ENCODE measurements at places on chromosomes 6 and 20.
A peak's percentile ranks its signal among the peaks of the same experiment; 100 is the strongest.

DNA sequence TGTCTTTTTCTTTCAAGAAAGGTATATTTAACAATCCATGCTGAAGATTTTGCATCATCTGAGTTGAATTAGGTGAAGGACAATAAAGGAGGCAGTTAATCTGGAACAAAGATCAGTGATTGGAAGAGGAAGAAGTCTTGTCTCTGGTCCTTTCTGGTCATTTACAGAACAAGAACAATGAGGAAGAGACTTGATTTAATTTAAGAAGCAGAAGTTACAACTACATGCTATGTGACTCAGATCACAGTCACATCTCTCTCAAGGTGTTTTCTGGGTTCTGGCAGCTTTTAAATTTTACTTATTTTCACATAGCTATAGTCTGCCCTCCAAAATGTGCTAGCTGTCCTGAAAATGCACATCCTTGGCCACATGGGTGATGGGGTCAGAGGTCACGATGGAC, 53.5 kb upstream of the DEK start:
- DNase-seq, result no peak

GRCh38 chr6:119476554-119476953, 127.0 kb upstream of the MAN1A1 start:
- DNase-seq, result no peak

DNA sequence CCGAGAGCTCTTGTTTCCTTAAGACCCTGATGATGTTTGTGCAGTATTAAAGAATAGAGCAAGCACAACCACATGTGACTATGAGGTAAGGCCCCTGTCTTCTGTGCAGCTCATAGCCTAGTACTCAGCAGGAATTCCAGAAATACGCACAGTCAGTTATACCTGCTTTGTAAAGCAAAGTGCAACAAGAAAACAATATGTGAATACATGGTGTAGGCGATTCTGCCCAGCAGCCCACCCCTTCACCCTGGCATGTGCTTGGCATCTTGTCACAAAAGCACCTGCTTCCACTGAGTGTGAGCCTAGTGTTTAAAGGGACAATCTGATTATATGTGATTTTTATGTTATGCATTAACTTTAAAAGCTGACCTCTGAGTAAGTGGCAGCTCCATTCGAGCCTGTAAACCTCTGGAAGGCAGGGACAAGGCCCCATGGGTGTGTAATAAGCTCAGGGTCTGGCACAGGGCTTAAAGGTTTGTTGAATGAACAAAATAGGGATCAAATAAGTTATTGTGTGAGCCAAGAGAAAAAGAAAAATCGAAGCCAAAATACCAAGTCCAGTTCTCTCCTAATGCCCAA, 148.7 kb downstream of the DOK5 start:
- no peak for DNase-seq

DNA sequence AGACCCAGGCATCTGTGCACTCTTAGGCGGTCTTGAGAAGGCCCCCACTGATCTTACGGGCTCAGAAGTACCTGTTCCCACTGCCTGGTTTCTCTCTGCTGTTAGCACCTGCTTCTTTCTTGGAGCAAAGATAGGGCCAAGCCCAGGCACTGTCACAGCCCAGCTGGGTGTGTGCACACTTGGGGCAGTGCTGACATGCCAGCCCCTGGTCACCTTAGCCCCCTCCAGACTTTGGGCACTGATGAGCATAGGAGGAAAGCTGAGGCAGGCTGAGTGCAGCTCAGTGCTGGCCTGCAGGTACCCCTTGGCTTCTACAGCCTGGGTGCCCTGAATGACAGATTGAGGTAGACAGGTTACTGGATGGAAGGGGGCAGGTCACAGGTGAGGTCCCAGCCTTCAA, 105.7 kb upstream of the AHI1 start:
- no peak for DNase-seq

DNA sequence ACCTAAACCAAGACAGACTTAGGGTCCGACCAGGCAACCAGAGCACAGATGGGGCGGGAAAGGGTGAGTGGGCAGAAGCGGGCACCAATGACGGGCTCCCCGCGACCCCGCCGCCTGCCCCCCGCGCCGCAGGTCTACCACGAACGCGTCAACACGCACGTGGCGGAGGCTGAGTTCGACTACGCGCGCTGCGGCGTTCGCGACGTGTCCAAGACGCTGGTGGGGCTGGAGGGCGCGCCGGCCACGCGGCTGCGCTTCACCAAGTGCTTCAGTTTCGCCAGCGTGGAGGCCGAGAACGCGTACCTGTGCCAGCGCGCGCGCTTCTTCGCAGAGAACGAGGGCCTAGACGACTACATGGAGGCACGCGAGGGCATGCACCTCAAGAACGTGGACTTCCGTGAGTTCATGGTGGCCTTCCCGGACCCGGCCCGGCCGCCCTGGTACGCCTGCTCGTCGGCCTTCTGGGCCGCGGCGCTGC, 5.1 kb downstream of the TMEM151B start:
- DNase-seq, result no peak

DNA sequence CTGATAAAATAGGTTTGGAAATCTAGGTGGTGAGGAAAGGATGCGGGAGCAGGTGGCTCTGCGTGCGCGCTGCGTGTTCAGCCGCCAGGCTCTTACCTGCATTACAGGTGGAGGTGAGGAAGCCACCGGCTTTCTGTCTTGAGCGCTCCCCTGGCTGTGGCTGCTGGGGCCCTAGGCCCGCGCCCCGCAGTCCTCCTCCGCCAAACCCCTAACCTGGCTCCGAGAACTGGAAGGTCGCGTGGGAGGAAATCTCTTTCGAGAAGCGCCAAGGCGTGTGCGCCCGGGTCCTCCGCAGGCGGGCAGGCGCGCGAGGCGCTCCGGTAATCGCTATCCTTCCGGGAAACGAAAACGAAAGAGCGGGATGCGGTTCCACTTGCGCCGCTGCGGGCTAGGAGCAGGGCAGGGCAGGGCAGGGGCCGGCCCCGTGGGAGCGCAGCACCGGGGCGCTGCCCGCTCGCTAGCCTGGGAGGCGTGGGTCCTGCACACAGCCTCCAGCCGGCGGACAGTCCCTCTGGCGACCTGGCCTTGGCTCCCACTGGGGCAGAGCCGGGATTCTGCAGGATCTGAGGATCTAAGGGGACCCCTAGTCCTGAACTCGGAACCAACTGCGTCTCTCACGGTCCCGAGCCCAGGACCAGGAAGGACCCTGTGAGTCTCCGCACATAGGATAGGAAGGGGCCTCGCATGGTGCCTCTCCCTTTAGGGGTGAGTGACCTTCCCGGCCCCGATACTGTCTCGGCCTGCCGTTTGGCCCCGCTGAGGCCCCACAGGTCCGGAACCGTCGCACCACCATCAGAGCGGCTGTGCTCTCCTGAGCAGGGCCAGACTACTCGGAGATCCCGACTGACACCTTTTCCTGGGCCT, at the start of gene ETV7:
ETV7 (minus strand) TSS at position 230 of the 864 bp plus-strand sequence; CDS start at position 102, 128 bp downstream.
- DNase-seq, result peak; percentile 76

- no peak for DNase-seq
Measured at GRCh38 chr20:38671186-38671585, 53.1 kb upstream of the SLC32A1 start.

DNA sequence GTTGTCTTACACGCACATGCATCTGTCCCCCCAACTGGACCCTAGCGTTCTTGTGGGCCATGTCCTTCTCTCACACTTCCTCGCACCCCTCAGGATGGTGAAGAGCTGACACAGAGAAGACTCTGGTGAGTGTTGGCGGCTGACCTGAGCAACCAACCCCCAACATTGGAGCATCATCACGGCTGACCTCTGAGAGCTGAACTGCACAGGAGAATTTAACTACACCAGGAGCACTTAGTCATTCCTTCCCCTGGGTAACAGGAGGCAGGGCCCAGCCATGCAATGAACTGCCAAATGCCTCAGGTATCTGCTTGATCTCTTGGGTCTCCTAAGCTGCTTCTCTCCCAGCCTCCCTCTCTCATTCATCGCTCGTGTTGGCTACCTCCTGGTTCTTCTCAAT, 88.5 kb downstream of the PSMG4 start:
- no peak for DNase-seq

- no peak for DNase-seq
Measured at GRCh38 chr6:93017213-93017612, 402.1 kb downstream of the EPHA7 start.

GRCh38 chr6:32109114-32109764, at the start of gene TNXB:
Gene TNXB (minus strand): TSS chr6:32109338. CDS start chr6:32098198, 11,140 bp downstream.
- no peak for DNase-seq

- no peak for DNase-seq
Measured at GRCh38 chr6:20325641-20326421, 75.8 kb upstream of the E2F3 start.

DNA sequence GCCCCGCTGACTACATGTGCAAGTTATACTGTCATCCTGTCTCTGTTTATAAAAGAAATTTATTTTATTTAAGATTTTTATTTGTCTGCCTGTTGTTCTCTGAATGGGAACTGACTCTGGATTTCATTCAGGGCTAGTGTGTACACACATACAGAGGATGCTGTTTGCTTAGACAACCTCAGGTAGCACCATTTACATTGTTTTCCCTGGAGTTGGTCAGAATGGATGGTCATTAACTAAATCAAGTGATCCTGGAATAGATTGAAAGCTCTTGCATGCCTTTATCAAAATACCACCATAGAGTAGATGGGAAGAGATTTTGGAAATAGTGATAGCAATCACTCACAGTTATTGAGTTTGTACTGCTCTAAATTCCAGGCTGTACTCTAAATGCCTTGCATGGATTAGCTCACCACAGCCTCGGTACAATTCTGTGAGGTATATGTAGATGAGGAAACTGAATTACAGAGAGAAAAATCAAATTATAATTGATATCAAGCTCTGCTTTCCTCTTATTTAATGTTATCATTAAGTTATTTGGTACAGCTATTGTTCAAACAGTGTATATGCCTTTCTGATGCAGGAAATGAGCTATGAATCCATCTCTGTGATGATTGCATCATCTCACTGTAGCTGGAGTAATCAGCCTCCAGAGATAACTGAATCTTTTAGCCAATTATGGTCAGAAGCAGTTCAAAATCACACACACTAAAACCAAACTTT, 51.9 kb downstream of the RNF217 start:
- no peak for DNase-seq

DNA sequence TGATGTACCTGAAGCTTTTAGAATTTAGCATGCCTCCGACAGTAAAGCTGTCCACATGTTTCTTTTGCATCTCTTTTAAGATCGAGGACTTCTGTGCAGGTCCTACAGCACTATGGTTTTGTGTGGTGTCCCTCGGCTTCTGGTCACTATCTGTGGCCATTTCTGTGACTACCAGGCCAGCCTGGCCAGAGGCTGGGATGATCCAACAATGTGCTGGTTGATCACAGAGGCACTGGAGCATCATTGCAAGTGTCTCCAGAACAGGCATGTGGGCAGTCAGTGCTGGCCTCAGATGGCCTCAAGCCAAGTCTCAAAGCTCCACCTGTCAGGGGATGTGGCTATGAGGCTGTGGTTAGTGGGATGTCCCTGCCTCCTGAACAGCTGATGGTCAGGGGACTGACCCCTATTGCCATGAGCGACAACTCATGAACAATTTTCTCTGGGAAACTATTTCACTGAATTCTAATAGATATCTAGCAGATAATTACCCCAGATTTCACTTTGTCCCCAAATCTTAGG, 136.6 kb downstream of the SYNDIG1 start:
- no peak for DNase-seq

DNA sequence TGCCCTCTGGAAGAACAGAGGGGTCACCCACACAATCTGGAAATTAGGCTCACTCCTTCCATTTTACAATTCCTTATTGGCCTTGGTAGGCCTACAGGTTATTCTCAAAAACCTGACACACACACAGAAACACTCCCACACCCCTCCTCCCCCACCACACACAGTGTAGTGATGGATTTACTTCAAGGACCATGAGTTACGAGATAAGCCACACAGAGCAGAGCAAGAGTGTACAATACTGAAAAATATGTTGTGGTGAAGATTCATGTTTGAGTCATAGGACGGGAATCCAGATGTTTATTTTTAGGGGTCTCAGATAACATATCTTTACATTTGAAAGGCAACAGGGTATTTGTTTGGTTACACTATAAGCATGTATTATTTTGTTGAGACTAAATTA, 291.9 kb downstream of the PLCB1 start:
- no peak for DNase-seq

DNA sequence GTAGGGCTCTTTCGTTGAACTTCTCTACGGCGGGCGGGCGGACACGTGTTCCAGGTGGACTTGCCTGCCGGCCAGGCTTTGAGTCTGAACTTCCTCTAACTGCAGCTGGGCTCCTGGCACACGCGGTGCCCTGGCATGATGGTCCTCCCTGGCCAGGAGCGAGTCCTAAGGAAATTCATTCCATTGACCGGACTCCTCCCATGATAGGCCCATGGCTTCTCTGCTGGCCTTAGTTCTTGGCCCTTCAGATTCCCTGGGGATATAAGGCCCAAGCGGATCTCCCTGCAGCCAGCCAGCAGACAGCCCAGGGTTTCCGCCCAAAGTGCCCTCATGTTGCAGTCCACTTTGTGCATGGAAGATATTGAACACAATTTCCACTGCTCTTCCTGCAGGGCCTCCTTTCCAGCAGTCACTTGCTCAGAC, 39.4 kb downstream of the TBC1D7 start:
- no peak for DNase-seq

- DNase-seq, result no peak
Measured at GRCh38 chr6:95286874-95287273, 290.5 kb upstream of the MANEA start.

- no peak for DNase-seq
Measured at GRCh38 chr6:83038246-83038645, 27.4 kb downstream of the UBE3D start.

- DNase-seq, result peak; percentile 12
Measured at GRCh38 chr6:30568245-30568644, 3.0 kb upstream of the ABCF1 start.
